AG04450 (cell line): ENCODE measurements at places on chromosomes 5 and 9.

DNA sequence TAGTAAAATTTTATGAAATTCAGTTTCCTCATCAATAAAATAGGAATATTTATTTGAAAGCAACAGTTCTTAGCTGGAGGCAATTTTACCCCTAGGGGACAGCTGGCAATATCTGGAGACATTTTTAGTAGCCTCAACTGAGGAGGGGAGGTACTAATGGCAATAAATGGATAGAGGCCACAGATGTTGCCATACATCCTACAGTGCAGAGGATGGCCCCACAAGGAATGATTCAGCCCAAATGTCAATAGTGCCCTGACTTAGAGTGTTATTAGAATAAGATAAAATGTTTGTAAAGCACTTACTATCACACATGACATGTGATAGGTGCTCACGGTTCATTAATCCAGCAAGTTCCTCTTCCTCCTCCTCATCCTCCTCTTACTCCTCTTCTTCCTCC lies 293.6 kb downstream of the KCTD16 start:
- DNase-seq = no peak

GRCh38 chr5:126052120-126052519 lies 371.1 kb upstream of the GRAMD2B start:
- DNase-seq = no peak

DNA sequence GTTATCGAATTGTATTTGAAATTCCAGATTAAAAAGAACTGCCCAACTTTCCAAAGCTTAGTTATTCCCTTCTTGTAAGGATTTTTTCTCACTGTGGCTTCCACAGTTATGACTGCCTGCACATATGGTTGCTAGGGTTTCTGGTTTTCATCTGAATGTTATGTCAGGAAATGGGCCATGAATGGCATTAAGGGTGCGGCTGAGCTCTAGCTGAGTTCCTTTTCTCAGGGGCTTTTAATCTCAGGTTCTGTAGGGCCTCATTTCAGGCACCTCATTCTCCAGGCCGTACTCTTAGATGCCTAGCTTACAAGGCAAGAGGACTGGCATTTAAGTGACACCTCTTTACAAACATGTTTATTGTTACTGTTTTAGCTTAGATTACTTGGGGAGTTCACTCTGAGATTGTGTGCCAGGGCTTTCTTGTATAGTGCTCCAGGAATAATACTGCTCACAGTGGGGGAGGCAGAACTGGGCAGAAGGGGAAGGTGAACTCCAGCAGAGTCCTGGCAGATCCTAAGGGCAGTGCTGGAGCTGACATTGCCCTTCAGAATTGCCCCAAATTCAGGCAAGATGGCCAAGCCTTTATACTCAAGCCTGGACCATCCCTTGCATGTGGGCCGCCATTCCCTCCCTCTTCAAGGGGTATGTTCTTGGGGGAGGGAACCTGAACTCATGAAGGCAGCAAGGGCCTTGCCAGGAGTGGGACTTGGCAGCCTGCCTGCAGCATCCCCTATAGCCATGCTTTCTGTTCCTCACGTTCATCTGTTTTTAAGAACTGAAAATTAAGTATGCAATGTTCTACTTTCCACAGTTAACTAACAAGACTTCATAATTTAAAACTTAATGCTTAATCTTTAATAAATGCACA lies 111.5 kb downstream of the KDM4C start:
- DNase-seq = no peak

- DNase-seq = no peak
Measured at GRCh38 chr9:92276331-92277032, 17.0 kb downstream of the IARS1 start.

GRCh38 chr5:123093111-123093600 lies 4.1 kb downstream of the PRDM6 start:
- DNase-seq = no peak
